GM04503 (cell line): ENCODE measurements at places on chromosomes 11 and 22.

- no peak for DNase-seq
These were observed 603.7 kb upstream of the LUZP2 start for GRCh38 chr11:23893126-23893525.

GRCh38 chr11:34331329-34331728 is 26.5 kb downstream of the ABTB2 start:
- DNase-seq = peak; percentile 73

DNA sequence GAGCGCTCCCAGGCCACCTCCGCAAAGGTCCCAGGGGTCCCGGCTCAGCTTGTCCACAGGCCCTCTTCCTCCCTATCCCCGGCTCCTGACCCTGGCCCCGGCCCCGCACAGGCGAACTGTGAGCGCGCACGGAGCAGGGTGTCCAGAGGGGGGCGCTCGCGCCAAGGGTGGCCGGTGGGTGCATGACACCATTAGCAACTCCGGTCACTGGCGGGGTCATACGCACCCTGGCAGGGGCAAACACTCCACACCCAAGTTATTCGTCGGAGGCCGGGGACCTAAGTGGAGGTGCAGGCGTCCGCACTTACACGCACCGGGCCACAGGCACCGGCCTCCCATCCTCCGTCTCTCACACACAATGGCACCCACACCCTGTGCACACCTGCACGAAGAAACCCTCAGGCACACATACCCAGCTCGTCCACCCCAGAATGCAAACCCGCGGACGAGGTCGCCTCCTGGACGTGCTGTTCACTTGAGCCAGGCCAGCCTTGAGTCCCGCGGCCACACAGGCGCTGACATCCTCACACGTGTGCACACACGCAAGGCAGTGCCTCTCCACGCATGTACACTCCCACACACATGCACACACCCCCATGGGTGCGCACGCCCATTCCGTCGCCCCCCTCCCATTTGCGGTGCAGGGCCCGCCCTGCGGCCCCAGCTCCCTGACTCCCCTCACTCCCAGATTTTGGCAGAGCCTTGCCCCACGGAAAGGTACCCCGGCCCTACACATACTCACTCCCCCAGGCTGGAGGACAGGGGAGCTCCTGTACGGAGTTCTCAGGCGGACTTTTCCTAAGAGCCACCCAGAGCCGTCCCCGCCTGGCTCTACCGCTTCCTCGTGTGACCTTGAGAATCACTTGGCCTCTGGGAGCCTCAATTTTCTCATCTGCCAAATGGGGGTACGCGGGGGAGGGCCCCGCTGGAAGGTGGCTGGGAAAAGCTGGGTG is at the start of gene RASGRP2:
TSS of gene RASGRP2 (minus strand) at position 552 of the 953 bp plus-strand sequence. CDS start 1,276 bp downstream, outside the sequence.
- DNase-seq = no peak

DNA sequence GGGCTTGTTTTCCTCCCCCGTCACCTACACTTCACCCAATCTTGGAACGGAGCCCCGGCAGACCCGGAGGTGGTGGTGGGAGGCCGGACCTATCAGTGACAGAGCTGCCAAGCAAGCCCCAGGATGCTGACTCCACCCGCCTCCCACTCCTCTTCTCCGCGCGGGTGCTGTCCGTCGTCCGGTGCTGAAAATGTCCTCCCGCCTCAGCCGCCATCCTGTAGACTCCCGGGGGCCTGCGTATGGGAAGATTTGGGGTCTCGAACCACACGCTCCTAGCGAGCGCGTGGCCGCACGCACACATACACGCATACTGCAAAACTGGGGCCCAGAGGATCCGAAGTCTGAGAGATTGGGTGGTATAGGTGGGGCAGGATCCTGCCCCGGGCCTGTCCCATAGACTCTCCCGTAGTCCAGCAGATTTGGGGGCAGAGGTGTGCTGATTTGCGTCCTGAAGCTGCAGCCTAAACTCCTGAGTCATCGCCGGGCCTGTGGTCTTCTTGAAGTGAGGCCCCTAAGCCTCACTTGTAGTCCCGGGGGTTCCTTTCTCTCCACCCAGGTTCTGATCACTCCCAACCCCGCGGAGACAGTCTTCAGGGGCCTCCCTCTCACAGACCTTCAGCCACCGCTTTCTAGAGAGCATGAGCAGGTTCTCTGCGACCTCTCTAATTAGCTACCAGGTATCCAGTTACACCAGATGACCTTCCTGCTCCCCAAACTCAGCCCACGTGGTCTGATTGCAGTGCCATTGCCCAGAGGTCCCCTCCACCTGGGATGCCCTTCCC is 796 bp upstream of the YIF1A start:
- DNase-seq = no peak

DNA sequence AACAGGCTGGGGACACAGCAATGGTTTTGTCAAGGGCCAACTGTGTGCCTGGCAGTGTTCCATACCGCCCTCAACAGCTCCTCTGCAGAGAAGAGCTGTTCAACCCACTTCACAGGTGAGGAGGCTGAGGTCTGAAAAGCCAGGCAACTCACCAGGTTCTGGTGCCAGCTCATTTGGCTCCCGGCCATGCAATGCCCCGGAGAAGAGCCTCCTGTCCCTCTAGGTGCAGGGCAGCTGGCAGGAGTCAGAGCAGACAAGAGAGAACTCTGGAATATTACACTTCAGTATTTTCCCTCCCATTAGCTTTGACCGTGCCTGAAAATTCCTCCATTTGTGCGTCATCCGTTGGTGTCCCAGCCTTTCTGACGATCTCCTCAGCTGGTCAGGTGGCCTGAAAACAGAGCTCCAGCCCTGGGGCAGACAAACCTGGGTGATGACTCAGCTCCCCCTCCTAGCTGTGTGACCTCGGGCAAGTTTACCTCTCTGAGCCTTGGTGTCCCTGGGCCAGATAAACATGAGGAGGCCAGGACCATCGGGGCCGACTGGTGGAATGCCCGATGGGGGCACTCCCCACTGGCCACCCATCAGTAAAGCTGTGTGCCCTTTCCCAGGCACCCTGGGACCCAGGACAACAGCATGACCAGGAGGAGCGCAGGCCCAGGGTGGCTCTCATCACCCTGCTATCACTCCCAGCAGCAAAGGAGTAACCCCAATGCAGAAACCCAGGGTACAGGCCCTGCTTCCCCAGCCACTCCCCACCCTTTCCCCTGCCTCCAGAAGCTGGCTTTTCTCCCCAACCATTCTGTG is 9.6 kb upstream of the C1QTNF6 start:
- DNase-seq = no peak

GRCh38 chr11:71240061-71240690 is 12.2 kb downstream of the SHANK2 start:
- DNase-seq = no peak

DNA sequence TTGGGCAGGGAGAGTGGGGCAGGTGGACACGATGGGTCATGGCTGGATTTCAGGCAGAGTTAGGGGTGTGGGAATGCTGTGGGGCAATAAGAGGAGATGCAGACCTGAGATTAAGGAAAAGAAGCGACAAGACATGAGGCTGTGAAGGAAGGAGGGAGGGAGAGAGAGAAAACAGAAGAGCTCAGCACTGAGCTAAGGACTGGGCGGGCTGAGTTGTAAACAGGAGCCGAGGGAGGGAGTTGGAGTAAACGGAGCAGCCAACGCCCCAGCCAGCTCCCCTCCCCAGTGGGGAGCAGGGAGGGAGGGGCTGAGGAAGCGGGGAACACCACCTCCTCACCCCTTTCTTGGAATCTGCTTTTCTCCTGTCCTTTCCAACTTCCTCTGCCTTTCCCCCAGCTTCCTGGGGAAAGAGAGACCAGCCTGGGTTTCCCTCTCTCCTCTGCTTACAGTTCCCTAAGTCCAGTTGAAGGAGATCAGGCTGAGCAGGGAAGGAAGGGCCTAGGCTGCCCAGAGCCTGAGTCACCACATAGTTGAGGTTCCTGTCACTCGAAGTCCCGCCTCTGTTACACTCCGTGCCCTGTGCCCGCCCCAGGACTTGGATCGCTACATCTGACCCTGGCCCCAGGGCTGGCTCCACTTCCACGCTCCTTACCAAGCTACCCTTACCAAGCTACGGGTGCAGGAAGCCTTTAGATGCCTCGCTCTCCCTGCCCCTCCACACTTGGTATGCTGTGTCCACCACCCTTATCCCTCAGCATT is 6.7 kb upstream of the AHNAK start:
- peak; percentile 93 for DNase-seq

- DNase-seq = peak; percentile 37
These were observed 20.3 kb upstream of the MRPL17 start for GRCh38 chr11:6703247-6704063.

DNA sequence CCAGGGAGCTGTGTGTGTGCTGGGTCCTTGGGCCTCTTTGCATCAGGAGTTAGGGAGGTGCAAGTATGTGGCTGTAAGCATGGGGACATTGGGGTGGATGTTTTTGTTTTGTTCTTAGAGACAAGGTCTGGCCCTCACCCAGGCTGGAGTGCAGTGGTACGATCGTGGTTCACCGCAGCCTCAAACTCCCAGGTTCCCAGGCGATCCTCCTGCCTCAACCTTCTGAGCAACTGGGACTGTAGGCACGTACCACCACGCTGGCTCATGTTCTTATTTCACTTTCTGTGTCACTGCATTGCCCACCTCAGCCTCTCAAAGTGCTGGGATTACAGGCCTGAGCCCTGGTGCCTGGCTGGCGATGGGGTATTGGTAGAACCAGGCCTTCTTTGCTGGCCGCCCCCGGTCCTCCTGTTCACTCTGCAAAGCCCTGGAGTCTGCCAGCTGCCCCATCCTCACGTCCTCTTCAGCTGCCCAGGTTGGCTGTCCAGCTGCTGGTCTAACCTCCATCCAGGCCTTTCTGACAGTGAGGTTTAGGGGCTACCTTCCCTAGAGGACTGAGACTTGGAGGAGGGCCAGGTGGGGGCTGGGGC is 851 bp upstream of the GRAMD4 start:
- no peak for DNase-seq

- no peak for DNase-seq
These were observed 33.7 kb upstream of the B3GAT1 start for GRCh38 chr11:134445601-134446325.

GRCh38 chr11:70595016-70595415 is 196.7 kb downstream of the CTTN start:
- no peak for DNase-seq

GRCh38 chr11:85184721-85185120 is 442.4 kb downstream of the DLG2 start:
- no peak for DNase-seq

GRCh38 chr22:30266445-30267381 is at the start of gene OSM:
Gene OSM, minus strand, starts transcription at chr22:30266851. Its CDS starts 52 bp downstream, at chr22:30266799.
- DNase-seq = no peak

DNA sequence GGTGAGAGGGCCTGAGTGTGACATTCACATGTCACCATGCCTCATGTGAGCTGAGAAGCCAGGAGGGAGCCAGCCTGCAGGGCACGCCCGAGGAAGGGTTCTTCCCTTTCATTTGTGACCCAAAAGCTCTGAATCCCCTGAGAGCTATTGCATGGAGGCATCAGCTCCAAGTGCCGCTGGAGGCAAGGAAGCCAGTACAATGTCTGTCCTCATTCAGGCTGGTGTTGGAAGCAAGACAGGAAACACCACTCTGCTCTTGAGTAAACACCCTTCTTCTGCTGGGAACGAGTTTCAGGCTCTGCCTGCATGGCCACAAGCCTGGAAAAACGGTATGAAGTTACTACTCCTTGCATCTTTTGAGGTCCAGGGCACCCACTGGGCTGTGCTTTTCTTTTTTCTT is 83.8 kb upstream of the LARGE1 start:
- no peak for DNase-seq

GRCh38 chr11:64198511-64198910 is 8.0 kb upstream of the FERMT3 start:
- DNase-seq = no peak

DNA sequence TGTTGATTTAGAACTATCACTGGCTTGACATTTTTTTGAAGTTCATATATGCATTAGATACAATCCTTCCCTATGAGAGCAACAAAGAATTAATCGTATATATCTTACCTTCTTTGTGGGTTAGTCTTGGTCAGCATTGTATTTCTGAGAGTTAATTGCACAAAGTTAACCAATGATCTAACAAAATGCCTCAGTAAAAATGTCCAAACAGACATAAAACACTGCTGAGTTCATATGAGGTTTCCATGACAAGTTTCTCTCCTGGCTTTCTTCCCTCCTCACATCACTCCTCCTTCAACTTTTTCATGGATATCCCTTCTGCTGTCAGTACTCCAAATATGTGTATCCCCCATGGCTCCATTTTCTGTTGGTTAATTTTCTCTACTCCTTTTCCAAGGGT is 9.0 kb downstream of the MAP6 start:
- no peak for DNase-seq

GRCh38 chr22:37557321-37558001 is 2.8 kb upstream of the CDC42EP1 start:
- no peak for DNase-seq
